ENCODE measurements at places on chromosomes 16 and 17.

DNA sequence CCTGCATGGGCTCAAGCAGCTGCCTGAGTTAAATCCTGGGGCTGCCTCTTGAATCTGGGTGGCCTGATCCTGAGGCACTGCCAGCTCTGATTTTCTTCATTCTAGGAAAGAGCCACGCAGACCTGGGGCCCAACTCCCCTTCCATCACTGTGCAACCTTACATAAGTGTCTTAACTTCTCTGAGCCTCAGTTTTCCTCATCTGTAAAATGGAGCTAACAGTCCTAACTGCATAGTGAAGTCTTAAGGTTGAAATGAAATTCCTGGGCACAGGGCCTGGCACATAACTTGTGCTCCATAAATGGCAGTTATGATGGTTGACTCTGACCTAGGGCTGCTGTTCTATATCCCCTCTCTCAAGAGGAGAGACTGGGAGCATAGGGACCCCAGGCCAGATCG lies 236.6 kb downstream of the GSG1L start:
- no peak for DNase-seq

DNA sequence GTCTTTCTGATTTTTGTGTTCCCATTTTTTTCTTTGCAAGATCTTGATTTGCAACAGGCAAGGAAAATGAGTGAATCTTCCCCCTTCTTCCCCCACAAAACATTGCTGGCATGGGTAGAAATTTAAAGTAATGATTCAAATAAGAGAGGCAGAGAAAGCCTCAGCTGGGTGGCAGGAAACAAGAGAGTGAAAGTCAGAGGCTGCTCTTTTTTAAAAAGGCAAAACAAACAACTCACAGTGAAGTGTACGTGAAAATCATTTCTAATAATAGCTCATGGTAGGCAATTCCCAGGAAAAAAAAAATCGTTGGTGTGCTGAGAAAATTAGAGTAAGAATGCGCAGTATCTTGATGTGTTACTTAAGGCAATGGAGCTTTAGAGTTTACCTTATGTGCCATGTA lies 229.5 kb downstream of the FTO start:
- no peak for DNase-seq

- no peak for DNase-seq
Observed at GRCh38 chr17:39177256-39177655, 11.3 kb upstream of the ARL5C start.

- DNase-seq = no peak
Observed at GRCh38 chr16:14509675-14510132, 120.4 kb downstream of the PARN start.

GRCh38 chr17:65956814-65957213 lies 235.1 kb downstream of the CEP112 start:
- DNase-seq = no peak
